ENCODE measurements at places on chromosomes 3 and 15.

- no peak for DNase-seq
These were observed 171.4 kb downstream of the NSUN3 start for GRCh38 chr3:94234177-94234788.

- DNase-seq = no peak
These were observed 278.5 kb upstream of the UMPS start for GRCh38 chr3:124451630-124452317.

DNA sequence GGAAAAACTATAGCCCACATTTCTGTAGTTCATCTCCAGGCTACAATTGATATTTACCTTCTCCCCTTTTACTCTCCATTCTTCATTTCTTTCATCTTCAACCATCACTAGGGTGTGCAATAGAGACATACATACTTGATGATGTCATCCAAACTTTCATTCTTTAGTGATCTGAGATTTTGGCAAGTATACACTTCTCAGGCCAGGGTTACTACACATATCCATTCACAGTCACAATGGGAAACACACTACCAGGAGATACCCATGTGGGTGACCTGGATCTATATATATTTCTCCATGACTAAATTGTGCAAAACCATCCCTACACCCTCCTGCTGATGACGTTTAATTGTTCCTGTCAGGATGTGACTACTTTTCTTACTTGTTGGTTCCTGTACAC is 769.5 kb upstream of the DPPA4 start:
- DNase-seq = no peak

- no peak for DNase-seq
These were observed 11.8 kb downstream of the CAPN7 start for GRCh38 chr3:15217841-15218267.

DNA sequence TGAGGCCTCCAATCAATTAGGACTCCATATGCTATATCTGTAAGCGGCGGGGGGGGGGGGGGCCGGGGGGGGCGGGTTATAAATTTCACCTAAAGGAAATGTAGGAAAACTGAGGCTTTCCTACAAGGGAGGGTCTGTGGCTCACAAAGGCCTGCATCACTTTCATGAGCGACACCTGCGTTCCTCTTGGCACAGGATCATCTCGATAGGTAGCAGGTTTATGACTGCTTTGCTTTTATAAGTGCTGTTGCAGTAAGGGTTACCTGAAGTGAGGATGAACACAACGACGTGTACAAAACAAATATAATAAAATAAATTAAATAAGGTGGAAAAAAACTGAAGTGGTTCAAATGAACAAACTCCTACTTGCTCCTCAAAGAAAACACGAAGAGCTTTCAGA is 194.3 kb downstream of the FOXP1 start:
- no peak for DNase-seq

GRCh38 chr3:181695661-181696491 is 15.8 kb upstream of the SOX2 start:
- no peak for DNase-seq

DNA sequence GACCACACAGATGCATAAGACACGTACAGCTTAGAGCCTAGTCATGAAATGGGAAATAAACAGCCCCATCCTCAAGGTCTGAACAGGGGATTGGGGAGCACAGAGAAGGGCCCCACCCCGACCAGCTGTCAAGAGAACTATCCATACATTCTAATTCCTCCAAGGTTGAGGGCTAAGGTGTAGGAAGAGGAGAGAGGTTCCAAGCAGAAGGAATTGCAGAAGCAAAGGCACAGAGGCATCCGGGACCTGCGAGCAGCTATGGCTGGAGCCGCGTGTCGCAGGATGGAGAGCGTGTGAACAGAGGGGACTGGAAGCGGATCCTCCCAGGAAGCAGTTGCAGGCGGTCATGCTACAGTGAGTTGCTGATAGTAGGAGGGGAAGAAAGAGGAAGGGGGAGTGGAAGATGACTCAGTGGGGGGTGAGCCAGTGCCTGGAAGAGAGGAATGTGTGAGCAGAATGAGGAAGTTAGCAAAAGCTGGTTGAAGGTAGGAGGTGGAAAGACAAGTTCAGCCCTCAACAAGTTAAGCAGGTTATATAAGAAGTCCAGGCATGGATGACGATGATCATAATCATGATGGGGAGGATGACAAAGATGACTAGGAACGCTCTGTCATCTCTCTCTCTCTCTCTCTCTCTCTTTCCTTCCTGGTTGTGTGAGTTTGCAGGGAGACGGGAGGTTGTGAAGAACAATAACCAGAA is 89.7 kb downstream of the LIPC start:
- no peak for DNase-seq

GRCh38 chr3:87733671-87734367 is 325.0 kb downstream of the CGGBP1 start:
- no peak for DNase-seq

- DNase-seq = no peak
These were observed 102.9 kb upstream of the NR2E3 start for GRCh38 chr15:71707230-71708050.

DNA sequence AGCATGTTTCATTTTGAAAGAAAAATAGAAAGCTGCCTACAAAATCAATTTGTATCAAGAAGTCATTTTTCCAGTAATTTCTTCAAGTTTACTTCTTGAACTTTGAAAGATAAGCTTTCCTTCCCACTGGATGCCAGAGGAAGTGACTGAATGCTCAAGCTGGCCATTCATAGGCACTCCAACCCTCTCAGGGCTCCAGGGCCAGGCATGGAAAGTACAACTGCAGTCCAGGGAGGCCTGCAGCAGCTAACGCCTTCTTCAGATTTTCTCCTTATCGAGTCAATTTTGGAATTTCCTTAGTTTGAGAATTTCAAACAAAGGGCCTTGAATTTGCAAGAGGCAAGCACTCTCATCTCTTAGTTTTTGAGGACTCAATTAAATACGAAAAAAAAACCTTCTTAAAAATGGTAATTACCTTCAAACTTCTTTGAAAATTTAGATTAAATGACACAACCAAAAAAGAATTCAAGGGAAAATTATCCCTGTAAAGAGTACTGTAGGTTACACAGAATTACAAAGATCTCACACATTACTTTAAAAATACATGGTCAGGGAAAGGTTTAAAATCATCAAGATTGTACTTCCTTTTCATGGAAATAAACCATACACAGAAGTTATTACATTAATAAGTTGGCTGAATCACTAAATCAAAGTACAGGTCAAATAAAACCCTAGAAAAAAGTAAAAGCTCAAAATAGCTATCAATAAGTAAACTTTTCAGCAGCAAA is 2.5 kb downstream of the UBP1 start:
- no peak for DNase-seq

DNA sequence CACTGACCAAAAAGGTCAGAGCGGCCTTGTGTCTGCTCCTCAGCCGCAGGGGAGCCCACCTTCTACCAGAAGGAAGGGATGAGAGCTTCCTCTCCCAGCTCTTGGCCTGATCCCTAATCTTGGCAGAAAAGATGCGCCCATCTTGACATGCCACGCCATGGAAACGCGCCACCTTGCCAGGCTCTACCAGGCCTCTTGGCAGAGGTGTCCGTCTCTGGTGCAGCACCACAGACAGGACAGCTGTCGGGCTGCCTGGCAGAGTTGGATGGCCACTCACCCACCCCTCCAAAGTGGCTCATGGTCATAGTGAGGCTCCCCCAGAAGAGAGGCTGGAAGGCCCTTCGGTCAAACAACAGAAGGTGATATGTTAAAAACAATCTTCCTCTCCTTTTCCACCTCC is 105.2 kb downstream of the LIPC start:
- DNase-seq = no peak

- no peak for DNase-seq
These were observed 75.7 kb downstream of the EFL1 start for GRCh38 chr15:82186719-82187406.

DNA sequence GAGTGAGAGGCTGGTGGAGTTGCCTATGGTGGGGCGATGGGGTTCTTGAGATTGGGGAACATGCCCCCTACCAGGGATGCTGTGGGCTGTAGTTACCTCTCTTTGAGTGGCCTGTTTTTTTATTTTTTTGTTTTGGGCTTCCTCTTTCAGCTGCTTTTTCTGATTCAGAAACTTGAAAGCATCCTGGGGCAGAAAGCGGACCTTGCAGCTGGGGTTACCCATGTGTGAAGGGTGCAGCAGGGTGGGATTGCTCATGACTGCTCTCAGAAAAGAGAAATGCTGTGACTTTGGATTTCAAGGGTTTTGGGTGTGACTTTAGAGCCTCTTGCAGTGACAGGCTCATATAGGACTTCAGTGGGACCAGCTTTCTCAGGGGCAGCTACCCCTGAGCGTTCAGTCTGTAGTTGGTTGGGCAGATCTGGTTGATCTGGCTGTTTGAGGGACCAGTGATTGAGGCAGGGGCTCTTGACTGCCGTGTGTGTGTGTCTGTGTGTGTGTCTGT is 1.8 kb downstream of the LIMD1 start:
- peak; percentile 5 for DNase-seq

- DNase-seq = no peak
These were observed 24.8 kb downstream of the SYNM start for GRCh38 chr15:99129644-99130043.

GRCh38 chr3:53250881-53251605 is 4.8 kb downstream of the TKT start:
- no peak for DNase-seq
